Stimulated activated CD4-positive, alpha-beta T cell treated with anti-CD3 and anti-CD28 coated beads, Interleukin-12 subunit alpha, Interleukin-12 subunit beta, amount 100 ng/mL, for 48 hours (primary cell): ENCODE measurements at places on chromosomes 1 and 21.

DNA sequence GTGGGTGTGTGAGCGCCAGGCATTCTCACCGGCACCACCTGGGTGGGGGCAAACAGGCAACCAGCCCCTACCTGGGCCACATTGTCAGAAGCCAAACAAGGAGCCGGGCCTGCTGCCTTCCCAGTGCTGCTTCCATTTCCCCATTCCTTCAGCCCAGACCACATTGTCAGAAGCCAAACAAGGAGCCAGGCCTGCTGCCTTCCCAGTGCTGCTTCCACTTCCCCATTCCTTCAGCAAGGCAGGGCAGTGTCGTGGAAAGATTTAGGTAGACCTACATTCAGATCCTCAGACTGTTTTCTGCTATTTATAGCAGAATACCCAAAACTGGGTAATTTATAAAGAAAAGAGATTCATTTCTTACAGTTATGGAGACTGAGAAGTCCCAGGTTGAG, 47.0 kb upstream of the EFHD2 start:
- DNase-seq = no peak

DNA sequence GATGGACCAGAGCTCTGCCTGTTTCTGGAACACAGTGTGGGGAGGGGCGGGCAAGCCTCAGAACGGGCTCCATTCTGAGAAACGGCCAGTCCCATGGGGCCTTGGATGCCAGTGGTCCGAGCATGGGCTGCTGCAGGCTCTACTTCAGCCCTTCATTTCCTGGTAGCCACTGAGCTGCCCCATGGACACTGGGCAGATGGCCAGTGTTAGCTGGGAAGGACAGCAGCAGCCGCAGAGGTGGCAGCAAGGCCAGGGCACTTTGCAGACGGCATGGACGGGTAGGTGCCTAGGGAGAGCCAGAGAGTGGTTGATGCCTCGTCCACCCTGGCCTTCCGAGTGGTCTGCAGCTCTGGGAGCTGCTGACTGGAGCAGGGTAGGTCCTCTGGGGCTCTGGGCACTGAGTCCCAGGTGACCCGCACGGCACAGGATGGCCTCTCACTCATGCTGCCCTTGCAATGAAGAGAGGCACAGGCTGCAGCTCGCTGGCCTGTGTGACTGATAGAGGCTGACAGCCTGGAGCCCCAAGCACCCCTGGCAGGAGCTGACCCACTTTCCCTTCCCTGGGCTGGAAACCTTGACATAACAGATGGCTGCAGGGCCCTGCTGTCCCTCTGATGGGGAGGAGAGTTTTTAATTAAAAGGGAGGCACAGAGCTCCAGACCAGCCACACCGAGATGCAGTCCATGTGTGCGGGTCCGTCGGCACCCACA, 87.7 kb upstream of the COL6A1 start:
- DNase-seq = no peak

GRCh38 chr1:13700521-13701270, 708 bp downstream of the PRDM2 start:
- no peak for DNase-seq

DNA sequence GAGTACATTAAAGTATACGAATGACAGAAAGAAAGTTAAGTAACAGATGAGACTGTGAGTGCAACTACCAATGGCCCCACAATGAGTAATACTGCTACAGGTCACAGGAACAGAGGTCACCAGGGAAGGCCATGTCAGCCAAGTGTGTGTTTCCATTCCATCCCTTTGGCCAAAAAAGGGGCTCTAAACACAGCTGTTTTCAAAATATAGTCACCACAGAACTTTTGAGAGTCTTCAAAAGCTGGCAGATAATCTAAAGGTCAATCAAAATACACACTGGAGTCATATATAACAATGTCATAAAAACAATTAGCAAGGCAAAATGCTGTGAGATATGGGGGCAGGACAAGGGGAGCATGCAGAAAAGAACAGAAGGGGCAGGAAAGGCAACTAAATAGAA, 10.2 kb downstream of the USP24 start:
- DNase-seq = no peak

GRCh38 chr1:171252482-171252881, 4.2 kb downstream of the FMO1 start:
- no peak for DNase-seq

DNA sequence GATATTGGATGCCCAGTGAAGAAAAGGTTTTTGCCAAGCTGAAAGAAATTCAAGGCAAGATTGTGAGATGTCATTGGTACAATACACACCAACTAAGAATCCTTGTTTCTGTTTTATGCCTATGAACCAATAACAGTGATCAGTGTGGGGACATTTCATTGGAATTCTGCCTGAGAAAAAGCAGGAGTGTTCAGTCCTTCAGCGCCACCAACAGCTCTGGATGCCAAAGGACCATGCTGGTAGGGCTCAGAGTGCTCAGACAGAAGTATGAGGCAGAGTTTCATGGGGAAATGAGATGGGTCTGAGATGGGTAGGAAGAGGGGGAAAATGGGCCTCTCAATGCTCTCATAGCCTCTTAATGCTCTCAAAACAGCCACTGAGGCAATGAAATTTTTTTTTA, 56.5 kb downstream of the GABPA start:
- no peak for DNase-seq

- DNase-seq = peak; percentile 37
These were observed 10.9 kb upstream of the C4BPB start for GRCh38 chr1:207077470-207078377.

GRCh38 chr1:246595146-246595545, 28.9 kb downstream of the CNST start:
- DNase-seq = no peak

- DNase-seq = no peak
These were observed 2.6 kb downstream of the C1orf226 start for GRCh38 chr1:162384116-162384515.

DNA sequence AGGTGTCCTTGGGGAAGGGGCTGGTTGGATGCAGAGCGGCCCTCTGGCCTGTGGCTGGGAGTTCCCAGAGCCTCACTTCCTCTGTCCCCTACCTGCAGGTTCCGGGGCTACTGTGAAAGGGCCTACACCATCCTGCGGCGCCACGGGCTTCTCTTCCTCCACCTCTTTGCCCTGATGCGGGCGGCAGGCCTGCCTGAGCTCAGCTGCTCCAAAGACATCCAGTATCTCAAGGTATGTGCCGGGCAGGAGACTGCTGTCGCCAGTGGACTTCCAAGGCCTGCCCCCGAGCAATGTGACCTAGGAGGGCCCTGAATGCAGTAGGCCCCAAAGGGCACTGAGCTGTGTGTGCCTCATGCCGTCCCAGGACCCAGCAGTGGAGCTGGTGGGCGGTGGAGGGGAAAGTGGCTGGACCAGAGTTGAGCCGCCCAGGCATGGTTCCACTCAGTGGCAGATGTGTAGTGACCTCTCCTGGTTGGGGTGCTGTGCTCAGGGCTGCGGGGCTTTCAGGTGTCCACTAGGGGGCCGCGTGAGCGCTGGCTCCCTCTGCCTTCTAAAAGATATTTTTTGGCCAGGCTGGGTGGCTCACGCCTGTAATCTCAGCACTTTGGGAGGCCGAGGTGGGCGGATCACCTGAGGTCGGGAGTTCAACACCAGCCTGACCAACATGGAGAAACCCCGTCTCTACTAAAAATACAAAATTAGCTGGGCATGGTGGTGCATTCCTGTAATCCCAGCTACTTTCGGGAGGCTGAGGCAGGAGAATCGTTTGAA, 73.4 kb downstream of the PIK3CD start:
- peak; percentile 62 for DNase-seq

- no peak for DNase-seq
These were observed 1.3 kb downstream of the CELSR2 start for GRCh38 chr1:109250454-109251276.

DNA sequence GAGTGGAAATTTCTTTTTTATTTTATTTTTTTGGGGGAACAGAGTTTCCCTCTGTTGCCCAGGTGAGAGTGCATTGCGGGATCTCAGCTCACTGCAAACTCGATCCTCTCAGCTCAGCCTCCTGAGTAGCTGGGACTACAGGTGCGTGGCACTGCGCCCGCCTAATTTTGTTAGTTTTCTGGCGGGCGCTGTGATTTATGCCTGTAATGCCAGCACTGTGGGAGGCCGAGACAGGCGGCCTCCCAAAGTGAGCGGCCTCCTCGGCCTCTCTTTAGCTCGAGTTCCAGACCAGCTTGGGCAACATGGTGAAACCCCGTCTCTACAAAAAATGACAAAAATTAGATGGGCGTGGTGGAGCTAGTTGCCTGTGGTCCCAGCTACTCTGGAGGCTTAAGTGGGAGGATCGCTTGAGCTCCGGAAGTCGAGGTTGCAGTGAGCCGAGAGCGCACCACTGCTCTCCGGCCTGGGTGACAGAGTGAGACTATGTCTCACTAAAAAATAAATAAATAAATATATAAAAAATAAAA, 2.7 kb downstream of the GMEB1 start:
- no peak for DNase-seq

DNA sequence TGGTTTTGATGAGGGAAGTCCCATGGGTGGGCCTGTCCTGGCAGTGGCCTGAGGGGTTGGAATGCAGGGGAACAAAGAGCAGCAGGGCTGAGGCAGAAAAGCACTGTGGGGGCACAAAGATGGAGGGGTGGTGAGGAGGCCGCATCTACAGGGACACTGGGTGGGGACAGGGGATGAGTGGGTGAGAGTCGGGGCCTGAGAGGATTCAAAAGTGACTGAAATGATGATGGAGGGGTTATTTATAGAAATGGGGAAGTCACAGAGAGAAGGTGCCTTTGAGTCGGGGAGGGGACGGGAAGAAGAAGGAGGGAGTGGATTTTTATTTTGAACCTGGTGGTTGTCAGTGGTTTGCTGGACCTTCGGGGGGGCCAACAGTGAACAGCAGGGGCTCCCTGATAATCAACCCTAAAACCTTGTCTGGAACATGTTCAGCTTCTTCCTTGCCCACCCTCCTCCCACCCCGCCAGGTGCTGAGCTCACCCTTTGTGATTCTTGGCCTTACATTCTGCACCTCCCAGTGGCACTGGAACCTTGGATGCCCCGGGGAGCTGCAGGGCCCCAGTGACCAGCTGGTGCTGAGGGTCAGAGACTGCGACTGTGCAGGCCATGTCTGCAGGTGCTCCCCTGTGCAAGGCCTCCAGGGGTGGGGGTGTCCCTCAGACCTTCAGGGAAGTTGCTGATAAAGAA, 42.9 kb downstream of the IER5 start:
- no peak for DNase-seq

DNA sequence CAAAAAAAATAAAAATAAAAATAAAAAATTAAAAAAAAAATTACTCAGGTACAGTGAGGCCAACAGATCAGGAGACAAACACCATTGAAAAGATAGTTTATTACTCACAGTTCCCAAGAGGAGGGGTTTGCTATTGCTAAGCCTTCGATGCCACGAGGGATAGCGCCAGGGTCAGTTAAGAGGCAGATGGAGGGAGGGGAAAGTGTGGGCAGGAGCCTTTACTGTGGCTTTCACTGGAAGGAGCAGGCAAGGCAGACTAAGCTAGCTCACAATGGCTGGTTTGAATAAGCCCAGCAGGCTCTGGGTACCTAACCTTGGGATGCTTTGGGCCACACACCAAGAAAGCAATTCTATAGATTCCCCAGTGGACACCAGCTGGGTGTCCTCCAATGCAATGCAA, 12.7 kb upstream of the RNF187 start:
- no peak for DNase-seq

DNA sequence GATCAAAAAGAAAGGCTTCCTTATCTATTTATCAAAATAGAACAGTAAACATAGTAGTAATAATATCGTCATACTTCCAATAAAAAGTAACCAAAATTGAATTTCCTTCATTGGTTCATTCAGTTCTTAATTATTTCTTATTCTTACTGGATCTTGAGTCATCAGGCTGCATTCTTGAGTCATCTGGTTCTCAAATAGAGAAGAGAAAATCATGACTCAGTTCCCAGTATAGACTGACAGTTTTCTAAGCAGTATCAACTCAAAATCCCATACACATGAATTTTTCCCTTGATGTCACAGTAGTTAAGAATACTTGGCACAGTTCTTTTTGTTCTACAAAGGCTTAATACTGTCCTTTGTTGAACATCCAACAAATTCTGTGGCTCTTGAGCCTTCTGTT, 626.9 kb upstream of the ADGRL4 start:
- no peak for DNase-seq

DNA sequence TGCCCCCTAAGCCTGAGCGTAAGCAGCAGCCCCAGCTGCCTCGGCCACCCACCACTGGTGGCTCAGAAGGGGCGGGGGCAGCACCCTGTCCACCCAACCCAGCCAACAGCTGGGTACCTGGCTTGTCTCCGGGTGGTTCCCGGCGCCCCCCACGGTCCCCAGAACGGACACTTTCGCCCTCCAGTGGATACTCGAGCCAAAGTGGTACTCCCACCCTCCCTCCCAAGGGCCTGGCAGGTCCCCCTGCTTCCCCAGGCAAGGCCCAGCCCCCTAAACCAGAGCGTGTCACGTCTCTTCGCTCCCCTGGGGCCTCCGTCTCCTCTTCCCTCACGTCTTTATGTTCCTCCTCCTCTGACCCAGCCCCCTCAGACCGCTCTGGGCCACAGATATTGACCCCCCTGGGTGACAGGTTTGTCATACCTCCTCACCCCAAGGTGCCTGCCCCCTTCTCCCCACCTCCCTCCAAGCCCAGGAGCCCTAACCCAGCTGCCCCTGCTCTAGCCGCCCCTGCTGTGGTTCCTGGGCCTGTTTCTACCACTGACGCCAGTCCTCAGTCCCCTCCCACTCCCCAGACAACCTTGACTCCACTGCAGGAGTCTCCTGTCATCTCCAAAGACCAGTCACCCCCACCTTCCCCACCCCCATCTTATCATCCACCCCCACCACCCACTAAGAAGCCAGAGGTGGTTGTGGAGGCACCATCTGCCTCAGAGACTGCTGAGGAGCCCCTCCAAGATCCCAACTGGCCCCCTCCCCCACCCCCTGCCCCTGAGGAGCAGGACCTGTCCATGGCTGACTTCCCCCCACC, 46.2 kb downstream of the YARS1 start:
- DNase-seq = no peak

DNA sequence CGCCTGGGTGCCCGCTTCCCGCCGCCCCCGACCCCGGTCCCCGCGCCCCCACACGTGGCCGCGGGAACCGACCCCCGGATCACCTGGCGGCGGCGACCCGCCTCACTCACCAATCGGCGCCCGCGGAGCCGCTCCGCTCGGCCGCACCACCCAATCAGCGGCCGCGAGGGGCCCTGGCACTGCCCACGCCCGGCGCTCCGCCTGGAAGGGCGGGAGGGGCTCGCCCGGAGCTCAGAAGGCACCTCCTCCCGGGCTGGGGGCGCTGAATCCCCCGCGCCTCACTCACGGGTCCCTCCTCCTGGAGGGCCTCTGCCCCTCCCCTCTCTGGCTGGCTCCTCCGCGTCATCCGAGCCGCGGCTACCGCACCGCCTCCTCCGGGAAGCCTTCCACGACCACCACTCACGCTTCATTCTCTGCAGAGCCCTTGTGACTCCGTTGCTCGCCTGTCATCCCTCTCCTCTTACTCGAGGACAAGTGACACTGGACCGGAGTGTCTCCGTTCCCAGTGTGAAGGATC, 374 bp downstream of the SH2D5 start:
- DNase-seq = peak; percentile 40
